GM06990 (cell line): ENCODE measurements at places on chromosomes 2 and 18.

DNA sequence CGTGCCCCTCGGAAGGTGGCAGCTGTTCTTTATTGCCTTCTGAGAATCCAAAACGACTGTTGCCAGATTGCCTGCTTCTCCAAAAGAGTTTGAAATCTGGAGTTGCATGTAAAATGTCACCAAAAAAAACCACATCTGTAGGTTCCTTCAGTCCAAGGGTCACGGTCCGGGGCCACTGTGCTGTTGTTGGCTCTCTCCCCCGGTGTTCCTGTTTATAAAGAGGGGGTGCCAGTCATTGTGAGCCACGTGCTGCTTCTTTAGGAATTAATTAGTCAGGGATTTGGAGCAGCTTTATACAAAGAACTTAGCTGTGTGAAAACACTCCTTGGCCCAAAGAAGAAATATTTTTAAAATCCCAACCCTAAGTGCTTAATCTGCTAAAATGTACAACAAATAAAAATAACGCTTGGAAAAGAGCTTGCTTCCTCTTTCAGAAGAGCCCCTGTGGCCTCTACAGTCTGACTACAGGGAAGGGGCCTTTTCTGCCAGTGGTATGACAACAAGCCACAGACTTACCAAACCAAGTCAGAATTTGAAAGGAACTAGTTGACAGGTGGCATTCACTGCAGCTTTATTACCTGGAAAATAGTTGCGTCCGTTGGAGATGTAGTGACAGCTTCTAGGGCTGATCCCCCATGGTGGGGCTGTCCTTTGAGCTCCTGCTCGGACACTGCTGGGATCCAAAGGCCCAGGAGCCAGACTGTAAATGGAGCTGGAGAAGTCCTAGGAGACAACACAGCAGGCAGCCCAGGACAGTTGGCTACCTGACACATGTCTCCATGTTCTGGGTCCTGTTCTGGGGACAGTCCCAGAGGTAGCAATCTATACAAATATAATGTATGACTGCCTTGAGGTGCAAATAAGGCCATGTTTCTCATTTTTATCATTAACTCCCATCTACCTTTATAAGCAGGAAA, 84.5 kb upstream of the SLC1A4 start:
- no peak for DNase-seq

GRCh38 chr18:61852496-61852895, 40.3 kb downstream of the RNF152 start:
- no peak for DNase-seq

DNA sequence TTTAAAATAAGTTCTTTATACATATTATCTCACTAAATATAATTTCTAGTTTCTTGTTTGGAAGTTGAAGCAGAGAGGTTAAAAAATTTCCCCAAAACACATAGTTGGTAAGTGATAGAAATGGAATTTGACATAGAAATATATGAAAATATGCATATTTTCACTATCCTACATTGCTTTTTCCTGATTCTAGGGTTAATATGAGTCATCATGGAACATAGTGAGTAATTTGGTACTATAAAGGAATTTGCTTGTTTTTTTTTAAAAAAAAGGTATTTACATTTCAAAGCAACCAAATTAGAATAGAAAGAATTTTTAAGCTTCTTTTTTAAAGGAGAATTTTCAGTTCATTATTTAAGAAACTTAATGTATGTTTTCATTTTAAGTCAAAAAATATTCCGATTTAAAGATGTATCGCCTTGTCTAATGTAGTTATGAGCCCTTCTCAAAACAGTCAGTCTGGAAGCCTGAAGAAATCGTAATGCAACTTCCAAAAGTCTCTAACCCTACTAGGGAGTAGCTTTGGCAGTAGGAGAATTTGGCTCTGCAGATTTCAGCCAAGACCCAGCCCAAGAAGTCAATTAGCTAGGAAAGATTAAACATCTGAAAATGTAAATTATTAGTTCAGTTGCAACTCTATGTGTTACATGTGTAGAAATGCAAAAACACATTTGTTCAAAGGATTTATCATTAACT, 147.3 kb downstream of the RDH14 start:
- no peak for DNase-seq

DNA sequence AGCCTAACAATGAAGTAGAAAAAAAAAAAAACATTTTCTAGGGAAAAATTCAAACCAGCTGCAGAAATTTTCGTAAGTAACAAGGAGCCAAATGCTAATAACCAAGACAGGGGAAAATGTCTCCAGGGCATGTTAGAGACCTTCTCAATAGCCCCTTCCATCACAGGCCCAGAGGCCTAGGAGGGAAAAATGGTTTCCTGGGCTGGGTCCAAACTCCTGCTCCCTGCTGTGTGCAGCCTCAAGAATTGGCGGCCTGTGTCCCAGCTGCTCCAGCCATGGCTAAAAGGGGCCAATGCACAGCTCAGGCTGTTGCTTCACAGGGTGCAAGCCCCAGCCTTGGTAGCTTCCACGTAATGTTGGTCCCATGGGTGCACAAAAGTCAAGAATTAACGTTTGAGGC, 266.2 kb downstream of the ZEB2 start:
- DNase-seq: no peak

GRCh38 chr2:76027761-76028160, 317.0 kb upstream of the GCFC2 start:
- no peak for DNase-seq

DNA sequence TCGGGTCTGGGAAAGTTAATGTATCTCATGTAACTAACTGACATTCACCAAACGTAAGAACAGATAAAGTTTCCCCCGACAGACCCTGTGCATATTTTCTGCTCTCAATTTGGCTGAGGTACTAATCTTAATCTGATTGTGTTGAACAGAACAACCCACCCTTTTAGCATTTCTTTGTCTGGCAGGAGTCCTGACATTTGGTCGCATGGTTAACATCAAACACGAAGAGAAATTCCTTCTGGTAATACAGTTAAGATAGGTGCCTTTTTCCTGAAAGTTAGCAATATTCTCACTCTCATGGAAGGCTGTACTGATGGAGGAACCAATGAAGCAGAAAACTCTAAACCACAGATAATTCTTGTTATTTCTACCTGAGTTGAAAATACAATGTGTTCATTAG, 520.8 kb downstream of the PARD3B start:
- DNase-seq: no peak

DNA sequence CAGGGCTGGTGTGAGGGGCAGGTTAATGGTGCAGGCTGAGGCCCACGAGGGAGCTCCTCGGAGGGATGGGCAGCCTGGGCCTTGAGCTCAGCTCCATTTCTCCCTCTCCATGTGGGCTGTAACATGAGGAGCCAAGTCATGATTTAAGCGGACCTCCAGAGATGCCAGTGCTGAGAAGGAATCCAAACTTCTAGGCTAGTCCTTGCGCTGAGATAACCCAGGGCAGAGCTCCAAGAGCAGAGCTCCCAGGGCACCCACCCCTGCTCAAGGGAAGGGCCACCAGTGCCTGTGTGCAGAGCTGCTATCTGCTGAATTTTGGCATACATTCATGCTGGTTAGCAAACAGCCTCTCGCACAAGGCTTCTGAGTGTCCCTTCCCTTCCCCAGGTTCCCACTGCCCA, 95.1 kb downstream of the MRO start:
- DNase-seq: no peak

- peak; percentile 15 for DNase-seq
Observed at GRCh38 chr2:170298115-170298514, 120.2 kb downstream of the MYO3B start.

DNA sequence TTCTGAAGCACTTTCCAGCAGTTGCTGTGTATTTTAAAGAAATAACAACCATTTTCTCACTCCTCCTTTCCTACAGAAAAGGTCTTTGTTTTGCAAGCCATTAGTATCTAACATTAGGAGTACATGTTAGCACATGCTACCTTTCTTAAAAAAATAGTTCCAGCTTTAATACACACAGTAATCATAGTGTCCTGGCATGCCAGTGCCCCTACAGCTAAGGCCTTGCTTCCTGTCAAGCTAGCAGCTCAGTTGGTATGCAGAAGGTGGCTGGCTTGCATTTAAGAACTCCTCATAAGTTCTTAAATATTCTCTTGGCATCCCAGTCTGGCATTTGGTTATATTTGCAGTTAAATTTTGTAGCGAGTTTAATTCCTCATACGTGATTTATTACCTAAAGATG, 141.3 kb upstream of the IL1R2 start:
- no peak for DNase-seq

- no peak for DNase-seq
Observed at GRCh38 chr2:95388091-95388692, 14.3 kb upstream of the FAHD2A start.

- DNase-seq: no peak
Observed at GRCh38 chr18:71293322-71293721, 1004.5 kb downstream of the SOCS6 start.

- DNase-seq: no peak
Observed at GRCh38 chr2:128506534-128506933, 187.9 kb upstream of the HS6ST1 start.

DNA sequence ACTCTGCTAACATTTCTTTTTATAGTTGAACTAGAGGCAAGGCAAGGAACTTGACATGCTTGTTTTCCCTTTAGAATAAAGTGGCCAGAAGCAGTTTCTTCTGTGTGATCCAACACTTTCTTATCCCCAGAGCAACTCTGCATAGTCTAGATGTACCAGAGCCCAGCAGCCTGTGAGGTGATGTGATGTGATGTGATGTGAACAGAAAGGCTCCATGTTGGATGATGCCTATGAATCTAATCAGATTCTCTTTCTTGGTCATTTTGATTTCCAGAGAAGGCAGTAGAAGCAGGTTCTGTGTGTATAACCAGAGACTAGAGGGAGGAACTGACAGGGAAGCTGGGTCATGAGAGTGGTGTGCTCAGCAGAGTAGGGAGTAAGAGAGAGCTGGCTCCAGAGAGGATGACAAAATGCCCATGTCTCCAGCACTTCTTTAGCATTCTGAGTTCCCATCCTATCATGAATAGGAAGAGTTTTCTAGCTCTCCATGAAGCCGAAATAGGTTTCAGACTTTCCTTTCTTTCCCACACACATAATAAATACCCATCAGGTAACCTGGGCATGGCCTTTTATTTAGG, 31.0 kb upstream of the PTH2R start:
- no peak for DNase-seq

DNA sequence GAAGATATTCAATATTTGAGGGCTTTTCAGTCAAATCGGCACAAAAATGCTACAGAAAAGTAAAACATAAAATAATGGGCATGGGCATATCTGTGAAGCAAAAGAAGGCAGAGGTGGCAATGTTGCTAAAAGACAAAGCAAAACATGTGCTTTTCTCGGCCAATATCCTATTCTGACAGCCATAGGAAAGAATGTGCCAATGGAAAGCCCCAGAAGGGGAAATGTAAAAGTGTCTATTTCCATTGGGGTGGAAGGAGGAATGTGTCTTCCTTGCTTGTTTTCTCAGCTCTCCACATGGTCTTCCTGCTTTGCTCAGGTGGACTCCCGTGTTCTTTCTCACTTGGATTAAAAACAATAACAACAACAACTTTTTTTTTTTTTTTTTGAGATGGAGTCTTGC, 13.7 kb upstream of the PER2 start:
- DNase-seq: no peak

DNA sequence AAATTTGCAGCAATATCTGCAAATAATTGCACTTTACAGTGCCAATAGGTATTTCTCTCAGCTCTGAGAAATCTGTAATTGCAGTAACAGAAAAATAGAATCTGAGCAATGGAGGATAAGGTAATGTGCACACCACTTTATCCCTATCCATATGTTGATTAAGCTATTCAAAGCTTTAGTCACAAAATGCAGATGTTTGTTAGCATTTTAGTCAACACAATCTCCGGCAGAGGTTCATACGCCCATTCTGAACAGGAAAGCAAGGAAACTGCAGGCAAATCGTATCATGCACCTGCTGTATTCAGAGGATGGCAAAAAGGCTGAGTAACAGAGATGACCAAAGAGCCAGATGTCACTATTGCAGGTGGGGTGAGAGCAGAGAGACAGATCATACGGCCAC, 566.2 kb upstream of the CDH2 start:
- no peak for DNase-seq

- no peak for DNase-seq
Observed at GRCh38 chr2:9737053-9737875, 106.0 kb upstream of the TAF1B start.

GRCh38 chr18:12777500-12777944, 74.7 kb downstream of the PSMG2 start:
- no peak for DNase-seq

- DNase-seq: no peak
Observed at GRCh38 chr18:8685141-8685913, 20.0 kb upstream of the MTCL1 start.

DNA sequence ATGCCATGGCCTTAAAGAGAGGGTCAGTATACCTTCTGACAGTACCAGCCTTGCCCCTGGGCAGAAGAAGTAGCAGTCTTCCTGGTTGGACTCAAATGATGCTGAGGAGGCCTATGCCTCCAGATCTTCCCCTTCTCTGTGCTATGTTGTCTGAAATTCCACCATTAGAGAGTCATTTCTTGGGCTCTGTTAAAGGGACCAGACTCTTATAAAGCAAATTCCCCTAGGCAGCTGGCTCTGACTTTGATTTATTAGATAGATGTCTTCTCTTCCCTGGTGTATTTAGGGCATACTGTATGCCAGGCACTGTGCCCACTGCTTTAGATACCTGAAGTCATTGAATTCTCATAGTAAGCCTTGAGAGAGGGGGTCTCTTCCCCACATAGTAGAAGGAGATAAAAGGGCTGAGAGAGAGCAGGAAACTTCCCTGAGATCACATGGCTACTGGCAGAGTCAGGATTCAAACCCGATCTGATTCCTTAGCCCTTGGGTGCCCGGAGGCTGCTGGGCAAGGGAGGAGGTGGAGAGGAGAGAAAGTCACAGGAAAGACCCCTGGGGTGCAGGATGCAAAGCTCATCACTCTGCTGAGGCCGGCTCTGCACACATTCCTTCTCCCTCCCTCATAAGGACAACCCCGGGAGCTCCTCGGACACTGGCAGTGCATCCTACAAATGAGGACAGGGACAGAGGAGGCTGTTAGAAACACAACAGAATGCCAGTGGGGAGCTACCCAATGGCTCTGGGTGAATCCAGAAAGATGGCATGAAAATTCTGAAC, 23.0 kb downstream of the COPS9 start:
- DNase-seq: no peak

- no peak for DNase-seq
Observed at GRCh38 chr18:54254265-54254758, 15.0 kb upstream of the POLI start.

- DNase-seq: peak; percentile 30
Observed at GRCh38 chr2:148023861-148024260, 3.0 kb downstream of the MBD5 start.
